C1 segment of cervical spinal cord (tissue), 14 donors: ENCODE measurements at places on chromosomes 7 and 10.

DNA sequence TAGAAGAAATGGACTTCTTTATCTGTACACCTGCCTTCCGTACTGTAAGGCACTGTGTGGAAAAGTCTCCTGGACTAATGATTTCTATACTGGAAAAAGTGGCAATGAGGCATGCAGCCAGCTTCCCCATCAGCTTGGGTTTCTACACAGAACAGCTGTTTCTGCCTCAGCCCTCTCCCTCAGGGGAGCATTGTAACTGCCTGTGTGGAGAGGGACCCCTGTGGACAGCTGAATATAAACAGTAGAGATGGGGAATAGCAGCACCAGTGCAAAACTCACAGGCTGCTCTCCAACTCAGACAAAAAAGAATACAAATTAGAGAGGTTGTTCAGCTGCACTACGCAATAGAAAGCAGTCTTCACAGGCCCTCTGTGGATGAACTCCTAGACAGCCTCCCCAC lies 451.3 kb upstream of the MBL2 start:
- DNase-seq = no peak

DNA sequence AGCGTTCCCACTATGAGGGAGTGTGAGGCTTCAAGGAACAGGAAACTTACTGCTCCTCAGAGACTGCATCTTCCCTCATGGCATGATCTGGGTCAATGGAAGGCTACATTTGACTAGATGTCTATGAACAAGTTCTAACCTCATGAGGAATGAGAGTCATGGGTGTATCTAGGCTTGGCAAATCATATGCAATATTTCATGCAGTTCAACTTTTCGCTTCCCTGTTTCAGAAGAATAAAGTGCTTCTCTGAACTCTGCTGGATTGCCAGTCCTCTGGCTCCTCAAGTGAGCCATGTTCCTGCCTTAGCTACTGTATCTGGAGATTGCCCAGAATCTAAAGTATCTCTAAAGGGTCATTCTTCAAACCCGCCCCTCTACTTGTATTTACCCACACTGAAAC lies 54.3 kb upstream of the SEMA3A start:
- DNase-seq = no peak

DNA sequence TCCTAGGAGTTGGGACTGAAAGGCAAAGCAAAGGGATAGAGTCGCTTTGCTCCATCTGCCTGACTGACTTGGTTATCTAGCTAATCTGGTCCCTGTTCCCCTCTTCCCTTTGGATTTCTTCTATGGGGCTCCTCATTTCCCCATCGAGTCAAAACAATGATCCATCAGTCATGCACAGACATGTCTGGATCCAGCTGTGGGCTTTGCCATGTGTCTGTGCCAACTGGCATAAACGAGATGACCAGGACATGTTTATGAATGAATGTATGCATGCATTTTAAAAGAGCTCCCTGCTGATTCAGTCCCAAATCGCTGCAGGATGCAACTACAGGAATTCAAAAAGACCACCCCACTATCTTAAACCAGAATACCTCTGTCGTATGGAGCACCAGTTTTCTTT lies 122.0 kb downstream of the ARL4A start:
- no peak for DNase-seq

DNA sequence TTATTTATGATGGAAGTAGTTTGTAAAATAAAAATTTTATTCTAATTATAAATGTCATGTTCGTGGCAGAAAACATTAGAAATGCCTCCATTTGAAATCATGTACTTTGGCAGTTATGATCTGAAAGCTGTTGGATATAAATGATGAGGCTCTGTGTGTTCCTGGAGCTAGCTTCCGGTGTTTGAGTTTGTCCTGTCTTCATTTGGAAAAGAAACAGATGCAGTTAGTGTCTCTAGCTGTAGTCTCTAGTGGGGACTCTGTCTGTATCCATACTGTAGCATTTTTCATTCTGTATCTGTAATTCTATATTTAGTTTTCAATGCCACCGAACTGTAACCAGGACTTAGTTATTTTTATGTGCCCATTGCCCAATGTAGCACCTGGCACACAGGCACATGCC lies 197.0 kb upstream of the FZD1 start:
- no peak for DNase-seq

- no peak for DNase-seq
These were observed 162.3 kb downstream of the ITGB1 start for GRCh38 chr10:32795598-32796183.
